Activated CD4-positive, alpha-beta T cell treated with anti-CD3 and anti-CD28 coated beads for 4 hours (primary cell): ENCODE measurements at places on chromosomes 4 and X.

DNA sequence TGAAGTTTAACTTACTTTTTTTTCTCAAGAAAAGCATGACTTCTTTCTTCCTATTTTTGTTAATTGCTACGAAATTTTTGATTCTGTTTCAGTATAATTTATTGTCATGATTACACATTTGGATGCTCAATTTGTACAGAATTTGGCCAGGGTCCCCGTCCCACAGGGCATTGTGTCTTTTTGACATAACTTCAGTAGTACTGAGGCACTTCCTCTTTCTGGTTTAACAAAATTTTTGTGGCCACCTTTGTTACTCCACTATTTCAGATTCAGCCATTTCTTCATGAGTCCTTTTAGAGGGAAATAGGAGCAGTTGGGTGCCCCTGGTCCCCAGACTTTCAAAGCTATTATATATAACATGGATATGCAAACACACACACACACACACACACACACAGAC lies 1248.7 kb downstream of the PCDH7 start:
- no peak for DNase-seq

DNA sequence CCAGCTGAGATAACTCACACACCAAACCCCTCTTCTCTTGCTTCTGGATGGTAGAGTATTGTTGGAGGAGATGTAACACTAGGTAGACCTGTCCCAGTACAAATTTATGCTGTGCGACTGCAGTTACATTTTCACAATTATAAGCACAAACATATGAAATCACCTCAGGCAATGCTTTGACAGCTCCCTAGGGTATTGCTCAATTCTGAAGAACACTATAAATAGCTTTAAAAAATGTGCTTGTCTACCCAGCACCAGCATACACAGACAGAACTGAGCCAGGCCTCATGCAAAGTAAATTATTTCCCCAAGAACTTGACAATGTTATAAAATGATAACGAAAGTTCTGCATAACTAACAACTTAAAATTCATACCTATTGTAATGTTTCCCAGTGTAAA lies 1999.1 kb upstream of the ADGRL3 start:
- DNase-seq, result no peak

- no peak for DNase-seq
Measured at GRCh38 chrX:154046031-154046781, 26.5 kb upstream of the IRAK1 start.

GRCh38 chrX:12867685-12868084 lies 813 bp downstream of the TLR7 start:
- no peak for DNase-seq

GRCh38 chr4:183185018-183185417 lies 86.0 kb downstream of the WWC2 start:
- DNase-seq, result no peak

DNA sequence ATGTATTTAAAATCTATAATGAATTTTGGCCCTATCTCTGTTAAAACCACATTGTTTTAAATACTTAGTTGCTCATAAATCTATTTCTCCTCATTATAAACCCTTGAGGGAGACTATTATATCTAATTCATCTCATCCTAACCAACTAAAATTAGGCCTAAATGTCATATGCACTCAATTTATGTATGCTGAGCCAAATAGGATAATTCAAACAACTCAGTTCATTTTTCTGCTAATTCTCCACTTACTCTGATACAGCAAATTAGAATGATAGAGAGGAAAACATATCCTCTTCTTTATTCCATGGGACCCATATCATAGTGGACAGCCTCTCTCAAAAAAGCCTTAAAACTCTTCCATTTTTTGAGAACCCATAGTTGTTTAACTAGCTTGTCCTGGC lies 80.3 kb upstream of the TET2 start:
- no peak for DNase-seq

DNA sequence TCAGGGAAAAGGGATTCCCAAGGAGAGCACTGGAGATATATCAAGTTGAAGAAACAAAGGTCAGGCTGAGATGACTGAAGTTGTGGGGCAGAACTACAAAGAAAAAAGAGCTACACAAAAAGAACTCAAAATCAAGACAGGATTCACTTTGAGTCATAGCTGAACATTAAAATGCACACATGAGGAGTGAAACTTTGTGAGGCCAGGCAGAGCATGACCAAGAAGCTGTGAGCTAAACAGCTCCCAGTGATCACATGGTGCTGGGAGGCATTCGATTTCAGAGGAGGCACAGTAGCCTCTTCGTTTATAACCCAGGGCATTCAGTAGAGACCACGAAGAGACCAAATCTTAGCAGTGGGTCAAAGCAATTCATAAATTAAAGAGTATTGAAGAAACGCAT lies 145.3 kb downstream of the ATRX start:
- DNase-seq, result no peak

GRCh38 chr4:123606946-123607542 lies 210.4 kb downstream of the SPRY1 start:
- DNase-seq, result no peak

DNA sequence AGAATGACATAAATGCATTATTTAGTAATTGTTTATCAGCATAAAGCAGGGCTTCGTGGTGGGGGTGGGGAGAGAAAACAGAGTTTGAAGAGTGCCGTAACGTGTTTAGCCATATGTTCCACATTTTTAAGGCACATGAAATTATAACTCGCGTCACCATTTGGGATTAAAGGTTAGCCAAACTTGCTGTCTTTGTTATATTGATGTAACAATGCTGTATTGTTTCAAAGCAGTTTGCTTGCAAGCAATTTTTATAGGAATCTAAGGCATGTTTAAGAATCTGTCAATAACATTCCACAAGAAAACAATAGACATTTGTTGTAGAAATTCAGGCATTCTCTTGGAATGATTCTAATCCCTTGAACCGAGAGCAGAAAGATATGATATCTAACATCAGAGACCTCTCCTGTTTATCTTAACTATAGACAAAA lies 78.3 kb downstream of the CLDN22 start:
- no peak for DNase-seq

DNA sequence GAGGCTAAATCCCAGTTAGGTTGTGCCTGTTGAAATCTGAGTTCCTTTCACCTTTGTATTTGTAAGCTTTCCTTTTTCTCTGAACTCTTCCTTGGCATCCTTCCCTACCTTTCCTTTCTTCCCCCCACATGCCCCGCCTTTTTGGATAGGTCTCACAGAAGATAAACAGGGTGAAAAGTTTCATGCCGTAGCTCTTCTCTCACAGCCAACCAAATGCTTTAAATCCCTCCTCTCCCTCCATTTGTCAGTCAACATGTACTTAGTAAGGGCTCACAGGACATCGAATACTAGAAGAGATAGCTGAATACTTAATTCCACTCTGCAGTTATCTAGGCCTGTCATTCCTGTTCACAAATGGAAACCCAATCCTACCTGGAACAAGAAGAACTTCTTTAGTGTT lies 107.1 kb upstream of the BMPR1B start:
- DNase-seq, result no peak

- DNase-seq, result no peak
Measured at GRCh38 chr4:2393353-2394270, 24.8 kb downstream of the ZFYVE28 start.

GRCh38 chr4:83738895-83739294 lies 203.0 kb downstream of the GPAT3 start:
- no peak for DNase-seq
